ENCODE measurements at places on chromosomes 12 and 14.

DNA sequence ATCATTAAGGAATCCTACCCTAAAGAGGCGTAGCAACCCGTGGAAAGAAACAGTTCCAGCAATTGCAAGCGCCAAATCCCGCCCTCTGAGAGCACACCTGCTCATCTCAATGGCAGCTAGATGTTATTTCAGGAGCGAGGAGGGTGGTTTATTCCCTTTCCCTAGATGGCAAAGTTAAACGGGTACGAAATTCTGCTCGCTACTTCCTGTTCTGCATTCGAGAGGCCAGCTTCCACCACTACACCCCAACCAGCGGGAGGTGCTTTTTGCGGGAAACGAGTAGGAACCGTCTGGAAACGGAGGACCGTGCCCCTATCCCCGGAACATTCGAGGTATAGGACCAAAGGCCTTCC lies 536 bp downstream of the VPS29 start:
- no peak for DNase-seq

DNA sequence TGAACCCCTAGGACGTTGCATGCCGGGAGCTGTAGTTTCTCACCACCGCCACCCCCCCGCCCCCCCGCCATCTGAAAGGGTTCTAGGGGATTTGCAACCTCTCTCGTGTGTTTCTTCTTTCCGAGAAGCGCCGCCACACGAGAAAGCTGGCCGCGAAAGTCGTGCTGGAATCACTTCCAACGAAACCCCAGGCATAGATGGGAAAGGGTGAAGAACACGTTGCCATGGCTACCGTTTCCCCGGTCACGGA lies 501 bp upstream of the HSP90B1 start:
- no peak for DNase-seq

- DNase-seq, result peak; percentile 68
These were observed 407 bp downstream of the HEATR5A start for GRCh38 chr14:31419967-31420318.

DNA sequence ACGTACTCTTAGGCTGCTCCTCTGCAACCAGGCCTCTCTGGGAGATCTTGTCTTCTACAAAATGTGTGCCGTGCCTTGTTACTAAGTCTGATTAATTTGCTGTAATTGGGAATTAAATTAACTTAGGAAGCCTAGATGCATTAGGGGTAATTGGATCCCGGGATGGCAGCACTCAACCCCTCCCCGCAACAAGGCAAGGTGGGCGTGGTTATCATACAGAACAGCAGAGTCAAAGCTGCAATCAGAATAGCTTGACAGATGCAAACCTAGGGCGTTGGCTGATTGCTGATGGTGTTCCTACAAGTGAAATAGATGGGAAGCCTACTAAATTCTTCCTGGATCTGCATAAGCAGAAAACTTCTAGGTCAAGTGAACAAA lies 34.5 kb upstream of the NFYB start:
- no peak for DNase-seq

DNA sequence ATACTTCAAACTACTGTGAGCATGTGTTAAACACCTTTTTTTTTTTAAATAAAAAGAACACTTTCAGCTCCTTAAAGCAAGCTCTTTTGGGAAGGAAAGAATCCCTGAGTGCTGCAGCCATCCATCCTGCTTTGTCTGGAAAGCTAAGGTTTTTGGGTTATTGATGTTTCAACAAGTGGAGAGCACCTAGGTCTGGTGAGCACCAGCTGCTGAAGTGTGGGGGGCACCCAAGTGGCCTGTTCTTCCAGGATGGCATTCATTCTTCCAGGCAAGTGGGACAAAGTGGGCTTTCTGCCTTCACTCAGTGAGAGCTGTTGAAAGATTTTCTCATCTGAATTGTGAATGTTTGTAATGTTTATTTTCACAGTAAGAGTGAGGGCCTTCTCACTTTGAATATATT lies 49.9 kb downstream of the BORCS5 start:
- no peak for DNase-seq
